ENCODE measurements at places on chromosomes 1 and 21.

- DNase-seq, result no peak
Measured at GRCh38 chr1:6574025-6574620, 5.7 kb upstream of the ZBTB48 start.

- no peak for DNase-seq
Measured at GRCh38 chr1:40625076-40625475, 40.4 kb downstream of the RIMS3 start.

DNA sequence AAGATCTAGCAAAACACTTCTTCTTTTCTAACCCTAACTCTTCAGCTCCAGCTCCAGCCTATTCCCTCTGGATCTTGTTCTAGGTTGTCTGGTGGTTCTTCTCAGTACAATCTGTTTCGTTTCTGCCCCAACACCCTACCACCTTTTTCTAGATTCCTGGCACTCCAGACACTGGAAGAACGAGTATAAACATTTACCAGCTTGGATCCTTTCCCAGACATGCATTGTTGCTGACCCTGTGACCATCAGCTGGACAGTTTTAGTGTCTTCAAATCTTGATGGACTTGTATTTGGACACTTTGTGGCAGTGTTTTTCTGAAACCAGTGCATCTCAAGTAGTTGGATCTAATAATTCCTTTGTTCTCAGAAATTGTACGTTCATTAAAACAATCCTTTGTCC lies 30.6 kb upstream of the CACNA1E start:
- no peak for DNase-seq

DNA sequence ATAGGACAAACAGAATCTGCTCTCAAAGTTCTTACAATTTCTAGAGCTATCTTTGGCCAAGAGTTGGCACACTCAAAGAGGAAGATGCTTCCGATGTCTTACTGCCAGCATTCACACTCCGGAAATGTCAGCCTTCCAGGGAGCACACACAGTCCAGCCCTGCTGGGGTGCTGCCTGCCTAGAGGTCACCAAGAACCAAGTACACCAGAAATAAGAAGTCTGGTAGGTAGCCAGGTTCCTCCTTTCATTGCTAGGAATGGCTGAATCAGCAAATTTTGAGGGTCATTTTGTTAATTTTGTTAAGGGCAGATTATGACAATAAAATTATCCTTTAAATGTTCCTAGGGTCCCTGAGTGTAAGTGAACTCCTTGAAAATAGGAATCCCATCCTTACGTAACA lies 77.5 kb downstream of the PLPP3 start:
- DNase-seq, result no peak

DNA sequence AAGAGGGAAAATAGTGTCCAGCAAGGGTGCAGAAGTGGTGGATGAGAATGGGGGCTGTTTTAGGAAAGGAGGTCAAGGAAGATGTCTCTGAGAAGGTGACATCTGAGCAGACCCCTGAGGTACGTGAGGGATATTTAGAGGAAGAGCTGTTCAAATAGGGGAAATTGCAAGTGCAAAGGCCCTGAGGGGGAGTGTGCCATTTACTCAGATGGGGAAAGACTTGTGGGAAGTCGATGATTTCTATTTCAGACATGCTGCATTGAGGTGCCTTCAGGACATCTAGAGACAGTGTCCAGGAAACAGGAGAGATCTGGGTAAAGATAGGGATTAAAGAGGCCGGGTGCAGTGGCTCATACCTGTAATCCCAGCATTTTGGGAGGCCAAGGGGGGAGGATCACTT lies 10.4 kb upstream of the ADGRB2 start:
- no peak for DNase-seq

All from fibroblast of skin of left biceps (primary cell).